ENCODE measurements at places on chromosomes 2 and 18.

DNA sequence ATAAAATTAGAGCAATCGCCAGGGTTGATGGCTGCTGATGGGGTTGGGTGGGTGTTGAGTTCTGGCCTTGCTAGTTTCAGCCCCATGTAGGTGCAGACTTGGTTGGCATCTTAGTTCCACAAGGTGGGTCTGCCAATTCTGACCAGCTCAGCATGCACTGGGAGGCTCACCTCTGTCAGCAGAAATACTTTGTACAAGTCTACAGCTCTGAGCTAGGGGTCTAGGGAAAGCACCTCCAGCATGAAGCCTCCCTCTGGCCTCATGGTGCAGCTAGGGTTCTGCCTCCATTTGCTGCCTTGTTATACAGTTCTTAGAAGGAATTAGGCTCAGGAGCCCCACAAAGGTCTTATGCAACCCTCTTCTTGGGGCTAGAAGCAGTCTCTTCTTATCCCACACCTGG, 278.9 kb upstream of the HDAC4 start:
- no peak for DNase-seq

DNA sequence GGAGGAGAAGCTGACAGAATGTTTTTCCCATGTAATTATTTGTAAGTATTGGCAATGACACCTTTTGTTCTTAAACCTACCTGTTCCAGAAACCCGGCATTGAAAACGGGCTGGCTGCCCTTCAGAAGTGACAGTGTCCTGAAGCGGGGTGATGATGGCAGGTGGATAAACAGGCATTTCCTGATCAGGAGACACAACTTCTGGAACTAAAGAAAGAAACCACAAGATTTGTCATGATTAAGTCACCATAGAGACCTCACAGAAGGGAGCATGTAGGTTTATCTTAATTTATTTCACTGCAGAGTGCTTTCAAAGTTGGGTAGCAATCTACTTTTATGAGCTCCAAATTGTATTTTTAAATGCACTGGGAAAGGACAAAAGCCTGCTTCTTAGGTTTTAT, 43.1 kb downstream of the TTN start:
- DNase-seq: no peak

DNA sequence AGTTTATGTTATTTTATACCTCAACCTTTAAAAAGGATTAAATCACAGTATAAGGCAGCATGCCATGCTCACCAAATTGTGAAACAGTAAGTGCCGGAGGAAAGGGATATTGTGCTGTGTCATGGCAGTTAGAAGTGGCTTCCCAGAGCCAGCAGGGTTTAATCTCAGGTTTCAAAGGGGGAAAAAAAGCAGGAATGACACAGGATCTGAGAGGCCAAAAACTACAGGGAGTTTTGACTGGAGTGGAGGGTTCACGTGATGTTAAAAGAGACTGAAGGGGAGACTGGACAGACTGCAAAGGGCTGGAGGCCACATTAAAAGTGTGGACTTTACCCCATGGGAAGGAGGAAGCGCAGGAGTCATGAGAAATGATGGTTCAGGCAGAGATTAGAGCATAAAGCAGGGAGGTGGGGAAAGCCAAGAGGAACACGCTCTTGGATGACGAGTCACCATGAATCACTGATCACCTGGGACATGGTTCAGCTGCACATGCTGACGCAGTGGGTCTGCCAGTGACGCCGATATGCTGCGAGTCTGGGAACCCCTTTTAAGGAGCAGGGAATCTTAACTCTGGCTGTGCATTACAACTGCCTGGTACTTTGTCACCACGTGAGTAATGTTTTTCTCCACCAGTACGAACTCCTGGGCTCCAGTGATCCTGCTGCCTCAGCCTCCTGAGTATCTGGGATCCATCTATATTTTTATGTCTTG, 6.1 kb downstream of the CHMP1B start:
- peak; percentile 92 for DNase-seq

DNA sequence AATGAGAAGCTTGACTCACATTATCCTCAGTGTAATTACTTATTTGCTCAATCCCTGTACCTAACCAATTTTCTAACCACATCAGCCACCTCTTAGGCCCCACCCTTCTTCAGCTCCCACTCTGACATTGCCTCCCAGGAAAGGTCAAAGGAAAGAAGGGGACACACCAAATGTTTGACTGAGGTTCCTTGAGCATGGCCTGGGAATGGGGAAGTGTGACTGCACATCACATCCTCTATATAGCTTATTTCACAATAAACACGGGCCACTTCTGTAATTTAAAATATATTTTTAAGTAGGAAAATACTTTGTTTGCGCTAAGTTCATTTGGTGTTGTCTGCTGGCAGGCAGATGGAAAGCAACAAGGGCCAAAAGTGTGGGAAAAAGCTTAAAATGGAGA, 3.0 kb upstream of the FIGLA start:
- DNase-seq: no peak
